ENCODE measurements at places on chromosomes 3 and 15.

DNA sequence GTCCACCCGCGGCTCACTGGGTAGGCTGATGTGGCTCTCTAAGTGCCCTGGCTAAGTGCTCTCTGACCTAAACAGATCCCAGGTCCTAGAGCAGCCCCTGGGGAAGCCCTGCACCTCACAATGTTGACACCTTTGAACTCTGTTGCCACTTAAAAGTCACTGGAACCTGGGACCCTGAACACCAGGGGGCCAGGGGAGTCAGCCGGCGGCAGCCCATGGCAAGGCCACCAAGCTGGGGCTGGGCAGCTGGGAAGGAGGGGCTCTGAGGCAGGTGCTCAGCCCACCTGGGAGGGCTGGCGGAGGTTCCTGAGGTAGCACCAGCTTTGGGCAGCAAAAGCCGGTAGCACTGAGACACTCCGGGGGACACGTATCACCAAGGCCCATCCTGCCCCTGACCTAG lies 129.0 kb downstream of the CHSY1 start:
- DNase-seq = no peak

DNA sequence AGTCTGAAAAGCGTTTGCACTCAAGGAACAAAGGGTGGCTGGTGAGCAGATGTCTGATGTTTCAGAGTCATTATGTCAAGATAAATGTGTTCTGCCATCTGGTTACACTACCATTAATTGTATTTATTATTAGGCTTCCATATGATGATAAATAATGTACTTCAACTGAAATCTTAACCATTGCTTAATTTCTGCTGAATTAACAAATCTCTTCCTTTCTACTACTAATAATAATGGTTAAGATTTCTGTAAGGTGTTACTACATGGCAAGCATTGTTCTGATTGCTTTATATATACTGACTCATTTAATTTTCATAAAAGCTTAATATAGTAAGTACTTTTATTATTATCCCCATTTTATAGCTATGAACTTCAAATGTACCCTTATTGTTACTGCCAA lies 68.4 kb upstream of the GALNT15 start:
- no peak for DNase-seq

DNA sequence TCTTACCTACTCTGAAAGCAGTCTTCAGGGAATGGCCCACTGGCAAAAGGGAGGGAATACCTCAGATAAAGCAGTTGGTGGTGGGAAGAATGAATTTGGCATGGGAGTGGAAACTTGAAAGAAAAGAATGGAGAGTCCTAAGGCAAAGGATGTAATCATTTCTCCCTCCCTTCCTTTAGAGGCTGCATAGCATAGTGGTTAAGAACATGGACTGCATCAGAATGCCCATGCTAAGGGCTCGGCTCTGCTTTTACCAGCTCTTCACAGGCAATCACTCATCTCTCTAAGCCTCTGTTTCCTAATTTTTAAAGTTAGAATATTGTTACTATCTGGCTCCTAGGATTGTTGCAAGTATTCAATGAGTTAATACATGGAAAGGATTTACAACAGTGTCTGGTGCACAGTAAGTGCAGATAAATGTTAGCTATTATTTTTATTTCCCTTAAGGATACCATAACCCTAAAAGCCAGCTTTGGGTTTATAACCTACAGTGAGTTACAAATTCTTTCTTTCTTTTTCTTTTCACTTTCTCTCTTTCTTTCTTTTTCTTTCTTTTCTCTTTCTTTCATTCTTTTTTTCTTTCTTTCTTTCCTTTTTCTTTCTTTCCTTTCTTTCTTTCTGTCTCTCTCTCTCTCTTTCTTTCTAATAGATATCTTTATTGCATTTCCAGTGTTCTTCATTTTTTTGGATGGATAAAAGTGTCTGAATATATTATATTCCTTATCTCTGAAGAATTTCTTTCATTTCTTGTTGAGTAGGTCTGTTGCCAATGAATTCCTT lies 23.6 kb downstream of the VEPH1 start:
- DNase-seq = no peak

GRCh38 chr3:33895658-33896057 lies 97.2 kb downstream of the PDCD6IP start:
- DNase-seq = no peak

DNA sequence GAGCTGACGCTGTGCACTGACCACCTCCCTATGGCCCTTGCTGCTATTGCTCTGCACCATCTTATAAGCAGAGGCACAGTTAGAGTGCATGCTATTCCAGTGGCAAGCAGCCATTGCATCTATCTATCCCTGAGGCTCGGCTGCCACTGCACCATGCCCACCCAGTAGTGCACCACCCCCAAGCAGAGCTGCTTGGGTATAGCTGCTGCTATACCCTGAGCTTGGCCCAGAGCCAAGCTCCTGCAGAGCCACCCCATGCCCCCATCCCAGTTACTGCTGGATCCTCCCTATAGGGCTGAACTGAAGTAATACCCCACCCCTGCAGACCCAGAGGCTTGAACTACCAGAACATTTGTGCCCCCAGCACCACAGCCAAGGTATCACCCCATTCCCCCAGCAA lies 19.6 kb upstream of the IGSF10 start:
- no peak for DNase-seq

GRCh38 chr3:188788621-188789081 lies 383.1 kb upstream of the TPRG1 start:
- peak; percentile 98 for DNase-seq

GRCh38 chr3:176579711-176580185 lies 617.5 kb downstream of the TBL1XR1 start:
- DNase-seq = peak; percentile 51

DNA sequence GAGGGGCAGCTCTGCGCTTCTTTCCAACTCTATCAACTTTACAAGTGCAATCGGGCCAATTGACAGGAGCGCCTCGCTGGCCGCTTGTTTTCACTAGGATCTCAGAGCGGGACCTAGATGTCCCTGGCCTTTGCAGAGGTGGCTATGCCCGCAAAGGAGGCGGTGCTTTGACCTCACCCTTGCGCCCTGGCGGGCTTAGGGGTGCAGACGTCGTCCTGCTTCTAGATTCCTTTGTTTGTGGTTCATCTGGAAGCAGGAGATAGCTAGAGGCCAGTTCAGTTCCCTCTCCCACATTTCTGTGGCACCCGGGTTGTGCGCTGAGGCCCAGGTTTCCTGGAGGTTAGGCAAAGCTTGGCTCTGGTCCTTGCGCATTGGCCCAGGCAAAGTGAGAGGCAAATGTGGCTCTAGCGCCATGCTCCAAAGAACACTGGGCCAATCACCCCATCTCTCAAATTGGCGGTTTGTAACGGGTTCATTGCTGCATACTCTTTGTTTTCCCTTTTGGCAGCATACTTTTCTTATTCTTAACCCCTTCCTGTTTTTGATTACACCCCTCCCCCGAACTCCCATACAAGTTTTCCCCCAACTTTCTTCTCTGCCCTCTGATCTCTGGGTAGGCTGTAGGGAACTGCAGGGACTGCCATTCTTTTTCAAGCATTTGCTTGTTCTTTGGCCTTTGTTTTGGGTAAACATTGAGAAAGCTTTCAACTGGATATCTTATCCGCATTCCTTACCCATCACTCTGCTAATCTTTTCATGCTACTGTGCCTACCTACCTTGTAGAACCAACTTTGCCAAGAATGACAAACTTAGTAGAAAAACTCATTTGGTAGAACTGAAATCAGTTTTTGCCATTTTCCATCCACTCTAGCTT lies 1.4 kb downstream of the PPM1L start:
- DNase-seq = no peak

DNA sequence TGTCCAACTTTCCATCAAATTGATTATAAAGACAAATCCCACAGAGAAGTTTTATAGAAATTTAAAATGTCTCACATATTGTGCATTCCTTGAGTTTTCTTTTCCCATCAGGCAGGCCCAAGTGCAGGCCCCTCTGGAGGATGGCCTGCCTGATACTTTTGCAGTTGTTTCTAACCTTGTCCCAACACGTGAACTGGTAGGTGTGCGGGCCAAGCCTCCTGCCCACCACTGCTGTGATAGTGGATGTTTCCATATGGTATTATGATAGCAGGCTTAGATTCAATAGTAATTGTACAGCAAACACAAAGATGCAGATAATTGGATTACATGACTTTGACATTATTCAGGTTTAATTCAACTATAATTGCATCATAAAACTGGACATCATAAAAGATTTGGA lies 1.4 kb downstream of the P2RY12 start:
- DNase-seq = no peak

DNA sequence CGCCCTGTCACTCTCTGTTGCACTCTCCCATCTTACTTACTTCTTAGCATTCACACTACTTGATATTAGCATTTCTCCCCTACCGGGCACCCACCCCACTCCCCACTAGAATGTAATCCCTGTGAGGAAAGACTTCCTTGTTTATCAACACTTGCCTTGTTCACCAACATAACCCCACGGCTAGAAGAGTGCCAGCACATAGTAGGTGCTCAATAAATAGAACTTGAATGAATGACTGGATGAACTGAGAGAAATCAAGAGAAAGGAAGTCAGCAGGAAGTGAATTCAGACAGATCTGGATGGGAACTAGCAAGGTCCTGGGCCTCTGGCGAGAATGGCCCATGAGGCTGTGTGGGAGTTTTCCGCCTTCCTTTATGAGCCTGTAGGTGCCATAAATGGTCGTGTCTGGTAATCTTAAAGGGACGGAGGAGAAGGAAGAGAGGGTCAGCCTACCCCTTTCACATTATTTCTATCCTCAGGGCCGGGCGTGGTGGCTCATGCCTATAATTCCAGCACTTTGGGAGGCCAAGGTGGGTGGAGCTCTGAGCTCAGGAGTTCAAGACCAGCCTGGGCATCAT lies 42.4 kb upstream of the HERC1 start:
- no peak for DNase-seq

- DNase-seq = no peak
Measured at GRCh38 chr3:135456108-135456790, 509.3 kb upstream of the PPP2R3A start.

GRCh38 chr3:189833996-189834395 lies 202.8 kb downstream of the TP63 start:
- DNase-seq = no peak

- no peak for DNase-seq
Measured at GRCh38 chr15:41904541-41905005, 10.7 kb upstream of the SPTBN5 start.

DNA sequence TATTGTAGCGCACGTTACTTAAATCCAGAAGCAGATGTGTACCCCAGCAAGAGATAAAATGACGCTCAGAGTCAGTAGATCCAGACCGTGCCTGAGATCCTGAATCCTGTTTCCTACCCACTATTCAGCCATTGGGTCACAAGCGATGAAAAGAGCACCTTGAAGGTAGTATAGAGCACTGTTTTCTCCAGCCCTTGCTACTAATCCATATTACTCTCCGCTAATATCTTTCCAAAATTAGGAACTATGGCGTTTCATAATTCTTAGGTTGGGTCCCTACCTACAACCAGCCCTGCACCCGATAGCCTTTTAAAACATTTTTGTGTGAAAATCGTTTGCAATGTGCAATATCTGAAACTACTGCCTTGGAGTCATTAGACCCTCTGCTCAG lies 596 bp downstream of the BTD start:
- DNase-seq = no peak
